ENCODE measurements at places on chromosomes 13 and 19.

- no peak for DNase-seq
Measured at GRCh38 chr13:56352361-56352760, 788.4 kb upstream of the PRR20A start.

DNA sequence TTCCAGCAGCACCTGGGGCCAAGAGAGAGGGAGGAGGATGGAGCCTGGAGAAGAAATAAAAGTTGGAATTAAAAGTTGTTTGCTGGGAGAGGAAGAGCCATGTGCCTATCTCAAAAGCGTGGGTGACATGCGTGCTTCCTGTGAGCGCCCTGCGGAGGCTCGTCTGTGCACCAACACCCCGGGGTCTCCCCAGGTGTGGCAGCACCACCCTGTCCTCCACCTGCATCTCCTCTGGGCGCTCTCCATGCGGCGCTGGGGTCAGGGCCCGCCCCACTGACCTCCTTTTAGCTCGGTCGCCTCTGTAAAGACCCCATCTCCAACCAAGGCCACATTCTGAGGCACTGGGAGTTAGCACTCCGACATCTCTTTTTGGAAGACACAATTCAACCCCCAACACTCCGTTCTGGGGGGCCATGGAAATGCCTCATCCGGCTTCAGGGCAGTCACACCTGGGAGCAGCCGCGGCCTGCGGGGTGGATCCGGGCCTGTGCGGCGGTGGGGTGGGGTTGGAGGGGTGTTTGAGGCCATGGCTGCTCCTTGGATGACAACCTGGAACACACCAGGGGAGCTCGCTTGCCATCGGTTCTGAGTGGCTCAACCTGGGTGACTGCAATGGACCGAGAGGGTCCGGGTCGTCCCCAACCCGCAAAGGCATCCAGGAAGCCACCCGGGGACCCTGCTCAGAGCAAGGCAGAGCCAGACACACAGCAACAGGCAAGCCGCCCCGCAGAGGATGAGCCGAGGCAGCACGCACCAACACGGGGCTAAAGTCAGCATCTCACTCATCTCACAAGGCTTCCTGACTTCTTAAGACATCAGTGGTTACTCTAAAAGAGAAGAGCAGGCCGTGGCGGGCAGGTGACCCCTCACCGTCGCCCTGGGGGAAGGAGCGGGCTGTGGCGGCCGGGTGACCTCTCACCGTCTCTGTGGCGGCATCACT lies 79.4 kb upstream of the MCF2L start:
- DNase-seq: no peak

GRCh38 chr19:6849876-6850275 lies 37.5 kb upstream of the ADGRE1 start:
- no peak for DNase-seq

DNA sequence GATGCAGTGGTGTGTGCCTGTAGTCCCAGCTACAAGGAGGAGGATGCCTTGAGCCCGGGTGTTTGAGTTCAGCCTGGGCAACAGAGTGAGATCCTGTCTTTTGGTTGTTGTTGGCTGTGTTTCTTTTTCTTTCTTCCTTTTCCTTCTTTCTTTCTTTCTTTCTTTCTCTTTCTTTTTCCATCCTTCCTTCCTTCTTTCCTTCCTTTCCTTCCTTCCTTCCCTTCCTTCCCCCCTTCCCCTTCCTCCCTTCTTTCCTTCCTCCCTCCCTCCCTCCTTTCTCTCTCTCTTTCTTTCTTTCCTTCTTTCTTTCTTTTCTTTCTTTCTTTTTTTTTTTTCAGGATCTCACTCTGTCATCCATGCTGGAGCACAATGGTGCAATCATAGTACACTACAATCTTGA lies 46.5 kb upstream of the SIN3B start:
- DNase-seq: no peak

GRCh38 chr19:34287662-34288140 lies 33.3 kb downstream of the GARRE1 start:
- DNase-seq: no peak

GRCh38 chr13:109288151-109288709 lies 498.2 kb downstream of the IRS2 start:
- DNase-seq: no peak

- DNase-seq: peak; percentile 19
Measured at GRCh38 chr13:109569958-109570711, 216.2 kb downstream of the IRS2 start.

DNA sequence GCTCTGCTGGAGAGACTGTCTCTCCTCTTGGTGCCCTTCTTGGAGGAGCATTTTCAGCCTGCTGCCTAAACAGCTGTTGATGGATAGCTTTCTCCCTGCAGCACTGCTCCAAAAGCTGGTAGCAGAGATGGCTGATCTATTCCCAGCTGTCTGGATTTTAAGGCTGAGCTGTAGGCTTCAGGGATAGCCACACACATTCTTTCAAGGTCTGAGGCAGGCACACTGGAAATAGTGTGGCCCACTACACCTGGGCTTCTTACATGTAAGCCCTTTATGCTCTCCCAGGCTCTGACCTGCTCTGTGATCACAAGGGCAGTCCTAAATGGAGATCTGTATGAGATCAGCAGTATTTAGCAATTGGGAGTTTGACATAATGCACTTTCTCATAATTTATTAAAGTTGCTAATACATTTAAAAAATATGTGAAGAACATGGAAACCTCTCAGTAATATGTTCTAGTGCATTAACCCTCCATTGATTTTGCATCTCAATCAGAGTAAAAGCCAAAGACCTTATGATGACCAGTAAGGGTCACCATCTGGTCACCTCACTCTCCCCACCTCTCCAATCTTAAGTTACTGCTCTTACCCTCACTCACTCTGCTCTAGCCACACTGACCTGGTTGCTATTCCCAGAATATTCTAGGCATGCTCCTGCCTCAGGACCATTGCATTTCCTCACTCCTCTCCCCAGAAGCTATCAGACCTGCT lies 91.6 kb downstream of the MBNL2 start:
- DNase-seq: no peak

GRCh38 chr13:96082640-96083039 lies 7.3 kb upstream of the HS6ST3 start:
- DNase-seq: no peak

DNA sequence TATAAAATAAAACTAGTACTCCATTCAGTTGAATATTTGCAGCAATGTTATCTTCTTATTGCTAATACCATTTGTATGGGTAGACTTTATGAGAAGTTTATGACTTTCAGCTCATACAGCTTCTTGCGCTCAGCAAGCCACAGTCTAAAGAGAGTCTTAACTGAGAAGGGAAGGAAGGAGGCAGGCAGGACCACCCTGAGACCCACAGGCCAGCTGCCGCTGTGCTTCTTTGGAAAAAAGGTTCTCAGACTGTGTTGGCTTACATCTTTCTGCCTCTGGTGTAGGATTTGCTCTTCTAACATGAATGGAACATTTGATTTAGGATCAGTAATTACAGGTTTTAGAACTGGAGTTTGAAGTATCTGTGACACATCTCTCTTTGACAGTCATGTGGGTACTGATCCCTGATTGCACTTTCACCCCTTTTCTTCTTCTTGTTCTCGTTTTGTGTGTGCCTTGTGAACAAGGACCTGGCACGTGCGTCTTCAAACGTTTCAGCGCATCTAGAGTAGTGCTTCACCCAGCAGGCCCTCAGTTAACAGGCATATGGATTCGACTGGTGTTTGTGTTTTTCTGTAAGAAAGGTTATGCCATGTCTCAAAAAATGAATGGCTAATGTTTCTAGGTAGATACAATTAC lies 7.1 kb upstream of the GPR18 start:
- DNase-seq: no peak

GRCh38 chr13:94121686-94122085 lies 357.8 kb downstream of the DCT start:
- no peak for DNase-seq

GRCh38 chr19:44668985-44669764 lies 2.1 kb upstream of the CEACAM19 start:
- no peak for DNase-seq

Measured in hematopoietic multipotent progenitor cell treated with erythropoietin and hydrocortisone succinate and interleukin-3 and kit ligand, for 6 days (in vitro differentiated cells).